Regular cardiac myocyte (primary cell): ENCODE measurements at places on chromosomes 5 and 9. TPM values are rescaled to one million over a fixed set of nuclear protein-coding genes. Genes with fewer than 3 reads are reported as not detected.

The PLCXD3 gene
- total RNA-seq: under 0.01 TPM in 2 replicates

The MAP1B gene
- 320 and 501 TPM in 2 replicates for total RNA-seq

The ANKRD18A gene
- under 0.01 TPM in 1 of 2 replicates, not detected in the other for total RNA-seq

The BTNL3 gene
- total RNA-seq: not detected in 2 replicates

The RGS14 gene
- 3.6 and 9.3 TPM in 2 replicates for total RNA-seq

The ASTN2 gene
- 8.2 and 10.4 TPM in 2 replicates for total RNA-seq

The RAB3C gene
- total RNA-seq: not detected in 2 replicates

The PPP2R2B gene
- 1.7 TPM in 1 of 2 replicates, not detected in the other for total RNA-seq

The TRPM6 gene
- total RNA-seq: not detected in 2 replicates

The SOX30 gene
- under 0.01 TPM in 1 of 2 replicates, not detected in the other for total RNA-seq

The SRD5A1 gene
- total RNA-seq: 7.6 and 12.8 TPM in 2 replicates

The C5orf63 gene
- 1.7 and 2.1 TPM in 2 replicates for total RNA-seq

The ENTREP1 gene
- total RNA-seq: 0.28 and 0.38 TPM in 2 replicates

The NCS1 gene
- 51.3 and 59.8 TPM in 2 replicates for total RNA-seq

The POU5F2 gene
- 0.38 and 0.85 TPM in 2 replicates for total RNA-seq

The TMEM252 gene
- total RNA-seq: not detected in 2 replicates

The PCDHGA9 gene
- 2.1 and 3.1 TPM in 2 replicates for total RNA-seq

The SMIM15 gene
- 47.4 and 84.2 TPM in 2 replicates for total RNA-seq

The HOMER1 gene
- 11.3 and 15.2 TPM in 2 replicates for total RNA-seq

The SLC6A19 gene
- total RNA-seq: not detected in 2 replicates

The FCN2 gene
- 0.28 TPM in 1 of 2 replicates, not detected in the other for total RNA-seq

The ZNF354B gene
- total RNA-seq: 4.4 and 8.2 TPM in 2 replicates

The ZNF658 gene
- 3.6 and 5.4 TPM in 2 replicates for total RNA-seq

The POLR3G gene
- total RNA-seq: 6.8 and 20.5 TPM in 2 replicates

The HSDL2 gene
- total RNA-seq: 51.6 and 64.3 TPM in 2 replicates

The TTLL11 gene
- total RNA-seq: 3.4 and 5.2 TPM in 2 replicates

The MEF2C gene
- 31.3 and 41.2 TPM in 2 replicates for total RNA-seq

The CDH18 gene
- under 0.01 and 0.28 TPM in 2 replicates for total RNA-seq

The ROR2 gene
- 0.38 and 3.9 TPM in 2 replicates for total RNA-seq

The ADRA1B gene
- total RNA-seq: 0.19 and 0.56 TPM in 2 replicates

The IQGAP2 gene
- 1.2 and 3.7 TPM in 2 replicates for total RNA-seq

The RGMB gene
- 47.9 and 97.2 TPM in 2 replicates for total RNA-seq

The C9 gene
- 0.28 and 0.38 TPM in 2 replicates for total RNA-seq

The PBX3 gene
- 16.6 and 16.7 TPM in 2 replicates for total RNA-seq

The PCDHGA10 gene
- total RNA-seq: 1.2 and 3.4 TPM in 2 replicates

The NXNL2 gene
- 0.38 and 2.5 TPM in 2 replicates for total RNA-seq

The RMI1 gene
- 4.8 and 8.4 TPM in 2 replicates for total RNA-seq

The FBN2 gene
- total RNA-seq: 1.7 and 9.6 TPM in 2 replicates

The FOXI1 gene
- under 0.01 TPM in 1 of 2 replicates, not detected in the other for total RNA-seq

The NIPSNAP3A gene
- 58.9 and 61.2 TPM in 2 replicates for total RNA-seq

The AHRR gene
- total RNA-seq: 19.4 and 26.5 TPM in 2 replicates

The GDF9 gene
- total RNA-seq: 0.28 and 0.38 TPM in 2 replicates

The GARIN3 gene
- not detected in 2 replicates for total RNA-seq

The CATSPER3 gene
- 0.38 TPM in 1 of 2 replicates, not detected in the other for total RNA-seq

The LRRC26 gene
- not detected in 2 replicates for total RNA-seq

The ZNF454 gene
- total RNA-seq: 0.96 and 2.0 TPM in 2 replicates

The TOR2A gene
- total RNA-seq: 2.3 and 3.8 TPM in 2 replicates

The YTHDC2 gene
- 18.9 and 19.4 TPM in 2 replicates for total RNA-seq

The MTAP gene
- total RNA-seq: 33.5 and 49.5 TPM in 2 replicates

The WWC1 gene
- total RNA-seq: 5.9 and 7.7 TPM in 2 replicates

The GPR21 gene
- 0.38 and 1.1 TPM in 2 replicates for total RNA-seq

The PCDHGA4 gene
- total RNA-seq: 2.9 and 8.2 TPM in 2 replicates

The OBP2B gene
- not detected in 2 replicates for total RNA-seq

The ASPN gene
- total RNA-seq: 1.3 and 7.3 TPM in 2 replicates

The CDC37L1 gene
- 29.9 and 38.9 TPM in 2 replicates for total RNA-seq

The PTPN3 gene
- 2.3 and 3.5 TPM in 2 replicates for total RNA-seq

The STK32A gene
- 0.38 and 1.7 TPM in 2 replicates for total RNA-seq

The BHMT gene
- under 0.01 TPM in 1 of 2 replicates, not detected in the other for total RNA-seq

The PCDHB9 gene
- total RNA-seq: under 0.01 and 0.56 TPM in 2 replicates
